ENCODE measurements at places on chromosomes 2 and 18.

- DNase-seq, result no peak
Measured at GRCh38 chr2:222000326-222000725, 298.5 kb downstream of the PAX3 start.

GRCh38 chr2:64613276-64613675 lies 40.4 kb downstream of the SERTAD2 start:
- no peak for DNase-seq

- no peak for DNase-seq
Measured at GRCh38 chr2:27074738-27075565, 3.5 kb upstream of the EMILIN1 start.

GRCh38 chr2:120430957-120431356 lies 85.0 kb downstream of the INHBB start:
- DNase-seq, result no peak

DNA sequence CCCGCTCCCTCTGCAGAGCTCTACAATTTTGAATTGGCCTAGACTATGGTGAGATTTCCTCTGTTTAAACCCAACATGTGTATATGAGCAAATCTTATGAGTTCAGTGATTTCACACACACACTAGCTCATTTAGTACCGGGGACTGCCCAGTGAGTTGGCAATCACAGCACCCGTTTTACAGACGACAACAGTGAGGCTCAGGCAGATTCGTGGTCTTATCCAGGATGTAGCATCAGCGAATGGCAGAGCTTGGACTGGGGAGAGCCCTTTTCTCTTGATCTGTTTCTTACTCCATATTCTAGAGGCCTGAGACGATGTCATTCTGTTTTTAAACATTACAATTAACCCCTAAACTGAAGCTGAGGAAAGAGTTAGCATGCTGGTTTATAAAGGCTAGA lies 419.9 kb downstream of the NBAS start:
- DNase-seq, result no peak

- no peak for DNase-seq
Measured at GRCh38 chr2:213787869-213788268, 503.6 kb downstream of the SPAG16 start.

- DNase-seq, result no peak
Measured at GRCh38 chr2:59774821-59775433, 778.5 kb downstream of the BCL11A start.

DNA sequence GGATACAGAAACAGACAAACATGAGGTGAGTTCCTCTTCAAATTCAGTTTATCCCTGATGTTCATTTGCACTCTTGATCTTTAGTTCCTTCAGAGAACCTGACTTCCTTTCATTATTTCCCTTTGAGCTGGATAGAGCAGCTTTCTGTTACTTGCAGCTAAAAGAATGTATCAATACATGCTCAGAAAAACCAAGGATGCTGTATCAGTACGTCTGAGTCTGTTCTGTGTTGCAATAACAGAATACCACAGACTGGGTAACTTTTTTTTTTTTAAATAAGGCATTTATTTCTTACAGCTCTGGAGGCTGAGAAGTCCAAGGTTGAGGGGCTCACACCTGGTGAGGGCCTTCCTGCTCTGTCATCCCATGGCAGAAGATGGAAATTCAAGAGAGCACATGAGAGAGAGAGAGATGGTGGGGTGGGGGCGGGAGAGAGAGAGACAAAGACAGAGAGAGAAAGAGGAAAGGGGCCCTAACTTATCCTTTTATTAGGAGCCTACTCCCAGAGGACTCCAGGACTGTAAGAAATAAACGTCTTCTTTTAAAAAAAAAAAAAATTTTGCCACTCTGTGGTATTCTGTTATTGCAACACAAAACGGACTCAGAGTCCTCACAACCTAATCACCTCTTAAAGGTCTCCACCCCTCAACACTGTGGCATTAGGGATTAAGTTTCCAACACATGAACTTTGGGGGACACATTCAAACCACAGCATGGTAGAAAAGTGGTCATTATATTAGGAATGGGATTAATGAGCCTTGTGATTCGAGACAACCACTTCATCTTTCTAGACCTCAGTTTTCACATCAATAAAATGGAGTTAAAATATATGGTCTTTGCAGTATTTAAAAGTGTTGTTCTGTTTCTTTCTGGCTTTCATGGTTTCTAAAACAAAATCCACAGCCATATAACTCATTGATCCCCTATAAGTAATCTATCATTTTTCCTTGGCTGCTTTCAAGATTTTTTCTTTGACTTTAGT lies 18.4 kb upstream of the SELENOI start:
- DNase-seq, result no peak

DNA sequence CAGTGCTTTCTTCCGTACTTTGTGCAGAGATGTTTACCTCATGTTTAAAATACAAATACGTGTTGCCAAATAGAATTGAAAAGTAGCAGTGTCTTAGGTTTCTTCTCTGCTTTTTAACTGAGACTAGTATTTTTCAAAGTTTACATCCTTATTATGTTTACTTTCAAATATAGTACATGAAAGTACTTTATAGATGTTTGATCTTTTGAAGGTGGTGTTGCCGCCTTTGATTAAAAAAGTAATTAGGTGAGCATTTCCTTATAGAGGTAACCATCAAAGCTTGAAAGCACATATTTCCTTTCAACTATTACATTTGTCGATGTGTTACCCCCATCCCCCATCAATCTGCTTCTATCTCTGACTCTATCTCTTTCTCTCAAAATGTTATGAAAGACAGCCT lies 87.0 kb downstream of the CERS6 start:
- DNase-seq, result no peak

DNA sequence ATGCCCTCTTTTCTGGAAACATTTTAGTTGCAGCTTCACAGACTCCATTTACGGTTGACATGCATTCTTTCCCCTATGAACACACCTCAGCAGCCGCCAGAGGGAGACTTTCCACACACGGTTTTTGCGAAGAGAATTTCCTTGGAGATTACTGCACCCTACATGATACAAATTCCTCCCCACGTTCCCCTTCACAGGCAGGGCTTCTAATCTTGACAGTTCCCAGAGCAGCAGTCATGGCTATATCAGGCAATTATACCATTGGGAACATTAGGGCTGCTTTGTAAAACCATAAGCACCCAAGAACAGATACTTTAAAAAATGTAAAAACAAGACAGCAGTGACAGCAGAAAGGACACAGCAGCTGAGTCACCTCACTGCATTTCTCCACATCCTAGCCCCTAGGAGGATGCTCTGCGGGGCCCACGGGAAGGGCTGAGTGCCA lies 253.8 kb downstream of the TGIF1 start:
- DNase-seq, result no peak

- DNase-seq, result no peak
Measured at GRCh38 chr2:15975676-15976075, 35.3 kb downstream of the MYCN start.

DNA sequence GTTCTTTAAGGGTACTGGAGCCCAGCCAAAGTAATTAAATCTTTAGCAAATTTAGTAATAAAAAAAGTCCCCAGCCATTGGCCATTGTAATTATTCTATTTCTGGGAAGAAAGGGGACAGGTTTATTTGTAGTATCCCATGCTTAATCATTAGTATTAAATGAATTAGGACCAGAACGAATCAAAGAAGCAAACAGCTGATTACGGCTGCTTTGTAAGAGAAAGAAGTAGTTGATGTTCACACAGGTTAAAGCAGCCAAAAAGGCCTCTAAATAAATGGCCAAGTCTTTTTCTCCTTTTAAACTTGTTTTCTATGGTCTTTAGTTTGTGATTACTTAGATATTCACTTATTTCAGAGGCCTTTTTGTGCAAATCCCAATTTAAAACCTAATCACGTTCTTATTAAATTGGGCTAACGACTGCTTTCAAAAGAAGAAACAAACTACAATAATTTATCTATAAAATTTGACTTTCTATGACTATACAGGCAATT lies 48.6 kb upstream of the DNAH7 start:
- DNase-seq, result no peak

DNA sequence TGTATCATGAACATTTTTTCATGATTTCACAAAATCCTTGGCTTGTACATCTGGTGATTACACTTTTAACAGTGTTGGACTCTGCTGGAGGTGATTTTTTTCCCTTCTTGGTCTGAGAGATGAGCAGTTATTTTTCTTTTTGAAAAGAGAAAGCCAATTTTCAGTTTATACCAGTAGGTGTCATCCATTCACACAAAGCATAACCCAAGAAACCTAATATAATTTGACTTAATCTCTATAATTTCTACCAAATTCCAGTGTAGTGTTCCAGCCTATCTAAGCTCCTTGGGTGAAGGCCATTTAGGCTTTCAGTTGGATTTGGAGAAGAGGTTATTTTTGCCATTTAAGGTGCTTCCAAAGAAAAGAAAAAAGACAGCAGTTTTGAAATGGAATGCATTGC lies 7.7 kb upstream of the ICOS start:
- DNase-seq, result no peak

DNA sequence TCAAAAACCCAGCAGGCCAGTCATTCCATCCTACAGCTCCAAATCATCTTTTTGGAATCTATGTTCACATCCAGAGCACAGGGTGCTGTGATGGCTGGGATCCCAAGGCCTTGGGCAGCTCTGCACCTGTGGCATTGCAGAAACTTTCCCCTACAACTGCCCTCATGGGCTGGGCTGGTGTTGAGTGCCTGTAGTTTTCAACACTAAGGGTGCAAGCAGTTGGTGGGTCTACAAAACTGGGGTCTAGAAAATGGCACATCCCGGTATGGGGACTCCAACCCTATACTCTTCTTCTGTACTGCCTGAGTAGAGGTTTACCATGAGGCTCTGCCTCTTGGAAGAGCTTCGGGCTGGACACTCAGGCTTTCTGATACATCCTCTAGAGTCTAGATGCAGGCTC lies 95.2 kb upstream of the TEKT4 start:
- no peak for DNase-seq

DNA sequence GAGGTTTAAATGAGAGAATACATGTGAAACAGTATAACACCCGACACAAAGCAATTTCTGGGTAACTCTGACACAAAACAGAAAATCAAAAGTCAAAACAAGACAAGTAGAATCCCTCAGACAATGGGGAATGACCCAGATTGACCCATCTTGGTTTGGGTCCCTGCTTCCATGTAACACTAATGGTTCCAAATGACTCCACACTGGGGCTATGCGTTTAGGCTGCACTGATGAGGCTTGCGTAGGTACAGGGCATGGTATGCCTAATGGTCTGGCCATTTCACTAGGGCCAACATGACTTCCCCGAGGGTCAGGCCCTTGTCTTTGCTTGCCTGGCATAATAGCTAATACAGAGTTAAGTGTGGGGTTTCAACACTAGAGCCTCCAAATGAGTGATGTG lies 27.2 kb upstream of the NFE2L2 start:
- no peak for DNase-seq

Data from activated naive CD4-positive, alpha-beta T cell (primary cell).